ENCODE measurements at places on chromosomes 2 and 18. TPM values are rescaled to one million over a fixed set of nuclear protein-coding genes. Genes with fewer than 3 reads are reported as not detected.

ELOA2 gene
- not detected for total RNA-seq

LOXHD1 gene
- total RNA-seq = not detected

IFIH1 gene
- 5.2 TPM for total RNA-seq

NEU2 gene
- total RNA-seq = not detected

UGT1A4 gene
- total RNA-seq = 0.33 TPM

ZNF892 gene
- 2.5 TPM for total RNA-seq

MFF gene
- 122 TPM for total RNA-seq

ZNF407 gene
- total RNA-seq = 3.1 TPM

ST8SIA5 gene
- total RNA-seq = not detected

IL36B gene
- total RNA-seq = not detected

PCARE gene
- not detected for total RNA-seq

RUFY4 gene
- not detected for total RNA-seq
